ENCODE measurements at places on chromosomes 16 and 17.

DNA sequence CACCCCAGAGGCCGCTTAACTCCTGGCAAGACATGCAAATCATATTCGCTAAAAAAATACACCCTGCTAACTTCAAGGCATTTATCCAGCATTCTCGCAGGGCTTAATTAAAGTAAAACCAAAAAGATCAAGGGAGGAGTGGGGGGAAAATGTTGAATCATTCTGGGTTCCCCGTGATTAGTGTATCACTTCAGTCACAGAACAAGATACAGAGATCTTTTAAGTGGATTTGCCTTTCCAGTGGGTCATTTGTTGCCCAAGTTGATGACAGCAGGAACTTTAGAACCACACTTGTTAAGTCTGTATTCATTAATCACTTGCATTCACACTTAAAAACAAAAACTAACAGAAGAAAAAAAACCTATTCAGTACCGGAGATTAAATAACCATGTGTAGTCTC lies 17.3 kb downstream of the CRYBA1 start:
- no peak for DNase-seq

DNA sequence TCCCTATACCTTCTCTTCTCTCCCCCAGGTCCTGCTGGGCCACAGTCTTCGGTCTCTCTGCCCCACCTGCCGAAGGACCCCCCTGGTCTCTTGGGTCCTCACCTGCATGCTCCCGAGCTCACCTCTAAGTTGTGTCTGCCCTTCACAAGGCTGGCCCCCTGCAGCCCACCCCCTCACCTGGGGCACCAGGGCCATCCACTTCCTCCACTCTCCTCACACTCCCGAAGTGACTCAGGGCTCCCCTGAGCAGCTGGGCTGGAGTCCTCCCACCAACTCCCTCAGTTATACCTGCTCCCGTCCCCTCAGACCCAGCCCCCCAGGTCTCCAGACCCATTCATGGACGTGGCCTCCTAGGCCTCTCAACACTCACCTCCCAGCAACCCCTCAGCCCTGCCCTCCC lies 822.0 kb downstream of the KCNJ18 start:
- no peak for DNase-seq

DNA sequence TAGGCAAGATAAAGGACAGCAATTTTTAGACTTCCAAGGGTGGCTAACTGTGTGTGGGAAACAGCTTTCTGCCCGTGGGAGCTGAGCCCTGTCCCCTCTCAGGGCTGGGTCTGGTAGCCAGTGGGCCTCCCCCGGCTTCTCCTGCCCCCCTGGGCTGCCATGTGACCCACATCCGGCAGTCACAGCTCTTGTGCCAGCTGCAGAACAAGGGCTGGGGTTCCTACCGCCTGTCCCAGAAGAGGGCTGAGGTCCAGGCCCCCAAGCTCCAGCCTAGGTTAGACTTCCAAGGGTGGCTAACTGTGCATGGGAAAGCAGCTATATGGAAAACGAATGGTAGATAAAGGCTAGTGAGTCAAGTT lies 6.1 kb downstream of the GAST start:
- no peak for DNase-seq

DNA sequence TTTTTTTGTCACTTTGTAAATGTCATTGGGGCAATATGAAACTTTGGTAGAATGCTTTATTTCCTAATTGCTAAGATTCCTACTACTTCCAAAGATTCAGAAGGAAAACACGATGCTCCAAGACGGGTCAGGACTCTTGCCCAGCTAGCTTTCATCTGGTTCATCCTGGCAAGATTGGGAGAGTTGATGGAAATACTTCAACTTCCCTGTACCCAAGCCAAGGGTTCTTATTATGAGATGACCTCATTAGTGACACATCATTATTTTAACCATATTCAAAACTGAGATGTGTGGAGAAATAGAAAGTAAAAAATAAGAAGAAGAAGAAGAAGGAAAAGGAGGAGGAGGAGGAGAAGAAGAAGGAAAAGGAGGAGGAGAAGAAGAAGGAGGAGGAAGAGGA lies 25.6 kb downstream of the SOX9 start:
- DNase-seq: no peak

DNA sequence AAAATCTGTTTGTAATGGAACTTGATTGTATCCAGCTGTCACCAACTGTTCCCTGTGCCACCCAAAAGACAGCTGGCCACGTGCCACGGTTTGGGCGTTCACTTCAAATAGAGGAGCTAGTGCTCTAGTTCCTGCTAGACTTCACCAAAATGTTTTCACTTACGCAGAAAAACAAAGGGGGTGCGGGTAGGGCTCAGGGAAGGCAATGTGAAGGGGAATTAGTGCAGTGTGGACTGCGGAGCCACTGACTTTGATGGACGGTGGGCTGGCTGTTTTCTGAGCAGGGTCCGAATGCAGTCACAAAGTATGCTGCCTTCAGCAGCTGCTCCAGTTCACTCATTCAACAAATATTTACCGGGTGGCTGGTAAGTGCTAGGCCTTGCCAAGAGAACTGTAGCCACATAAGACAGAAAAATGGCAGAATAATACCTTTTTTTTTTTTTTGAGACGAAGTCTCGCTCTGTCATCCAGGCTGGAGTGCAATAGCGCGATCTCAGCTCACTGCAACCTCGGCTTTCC lies 7.6 kb upstream of the CYTH1 start:
- DNase-seq: peak; percentile 59

- DNase-seq: peak; percentile 86
Measured at GRCh38 chr16:86740906-86741799, 162.8 kb downstream of the FOXL1 start.

DNA sequence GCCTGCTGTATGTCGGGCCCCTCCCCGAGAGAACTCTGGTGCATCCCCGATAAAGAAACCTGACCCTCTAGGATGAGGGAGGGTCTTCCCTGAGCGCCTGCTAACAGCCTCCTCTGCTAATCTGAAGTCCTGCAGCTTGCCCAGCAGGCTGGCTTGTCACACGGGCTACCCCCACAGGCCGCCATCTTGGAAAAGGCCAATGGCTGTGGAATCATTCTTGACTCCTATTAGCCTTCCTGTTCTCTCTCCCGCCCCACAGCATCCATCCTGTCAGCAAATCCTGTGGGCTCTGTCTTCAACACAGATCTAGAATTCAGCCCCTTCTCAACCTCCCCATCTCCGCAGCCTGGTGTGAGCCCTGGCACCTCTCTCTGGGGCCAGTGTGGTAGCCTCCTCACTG lies 12.0 kb downstream of the IL4R start:
- no peak for DNase-seq

All from EL (cell line).